Epithelial cell of umbilical artery (primary cell): ENCODE measurements at places on chromosomes 7 and 10. TPM values are rescaled to one million over a fixed set of nuclear protein-coding genes. Genes with fewer than 3 reads are reported as not detected.

The SLC39A12 gene
- total RNA-seq, result under 0.01 TPM in 1 of 2 replicates, not detected in the other

The NFE2L3 gene
- 63.7 and 82.5 TPM in 2 replicates for total RNA-seq

The PRKG1 gene
- total RNA-seq, result 1.1 and 1.6 TPM in 2 replicates

The SPDYE16 gene
- total RNA-seq, result not detected in 2 replicates

The ASAH2B gene
- 1.1 and 1.9 TPM in 2 replicates for total RNA-seq

The LBX1 gene
- not detected in 2 replicates for total RNA-seq

The TMEM229A gene
- not detected in 2 replicates for total RNA-seq

The LIPJ gene
- total RNA-seq, result not detected in 2 replicates

The PPP1R3A gene
- not detected in 2 replicates for total RNA-seq

The TEX47 gene
- not detected in 2 replicates for total RNA-seq

The LMOD2 gene
- total RNA-seq, result not detected in 2 replicates

The LIPF gene
- not detected in 2 replicates for total RNA-seq

The TLX1 gene
- 0.15 TPM in 1 of 2 replicates, not detected in the other for total RNA-seq

The FHIP2A gene
- total RNA-seq, result 16.9 and 19.0 TPM in 2 replicates

The SPDYE9 gene
- not detected in 2 replicates for total RNA-seq
